Vagina (tissue), 2 donors: ENCODE measurements at places on chromosomes 4 and X.

- no peak for DNase-seq
Observed at GRCh38 chrX:3374108-3374800, 27.8 kb upstream of the MXRA5 start.

DNA sequence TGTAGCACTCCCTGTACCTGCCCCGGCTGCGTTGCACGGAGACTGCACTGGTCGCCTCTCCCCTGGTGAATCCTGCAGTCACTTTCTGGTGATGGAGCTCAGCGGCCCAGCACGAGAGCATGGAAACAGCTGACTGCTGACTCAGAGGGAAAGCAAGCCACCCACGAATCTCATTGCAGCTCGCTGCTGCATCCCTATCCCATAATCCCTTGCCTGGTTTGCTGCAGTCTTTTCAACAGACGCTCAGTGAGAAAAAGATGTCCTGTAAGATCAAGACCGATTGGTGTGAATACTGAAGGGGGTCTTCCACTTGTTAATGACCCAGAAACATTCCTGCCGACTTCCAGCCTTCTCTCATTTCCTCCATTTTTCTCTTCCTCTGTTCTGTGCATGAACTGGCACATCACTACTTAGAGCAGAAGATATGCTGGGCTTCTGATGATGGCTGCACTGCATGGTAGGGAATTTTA lies 52.9 kb downstream of the TRIM2 start:
- DNase-seq: no peak

DNA sequence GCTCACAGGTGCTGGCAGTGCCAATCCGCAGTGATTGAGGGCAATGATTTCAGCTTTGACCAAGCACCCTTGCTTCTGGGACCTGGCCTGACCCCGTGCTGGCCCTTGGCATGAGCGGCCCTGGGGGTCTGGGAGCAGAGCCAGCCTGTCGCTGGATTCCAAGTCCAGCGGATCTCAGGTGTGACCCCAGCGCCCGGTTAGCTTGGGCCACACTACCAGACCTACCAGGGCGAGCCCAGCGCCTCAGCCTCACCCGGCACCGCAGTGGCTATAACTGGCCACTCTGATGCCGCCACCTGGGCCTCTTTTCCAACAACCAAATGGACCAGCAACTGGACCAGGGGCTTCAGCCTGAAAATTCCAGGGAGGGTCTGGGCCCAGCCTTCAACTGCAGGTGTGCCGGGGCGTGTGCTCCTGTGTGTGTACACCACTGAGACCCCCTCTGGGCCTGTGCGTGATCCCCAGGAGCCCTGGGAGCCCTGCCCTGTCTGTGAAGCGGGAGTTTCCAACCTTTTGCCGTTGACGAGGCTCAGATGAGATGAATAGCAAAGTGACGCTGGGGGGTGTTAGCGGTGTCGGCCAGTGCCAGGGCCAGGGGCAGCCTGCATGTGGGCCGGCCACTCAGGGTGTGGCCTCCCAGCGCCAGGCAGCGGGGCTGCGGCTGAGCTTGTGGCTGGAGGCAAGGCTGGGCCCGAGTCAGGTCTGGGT lies 658 bp downstream of the SH3TC1 start:
- no peak for DNase-seq

GRCh38 chrX:21934414-21934813 lies 6.1 kb upstream of the SMS start:
- no peak for DNase-seq

DNA sequence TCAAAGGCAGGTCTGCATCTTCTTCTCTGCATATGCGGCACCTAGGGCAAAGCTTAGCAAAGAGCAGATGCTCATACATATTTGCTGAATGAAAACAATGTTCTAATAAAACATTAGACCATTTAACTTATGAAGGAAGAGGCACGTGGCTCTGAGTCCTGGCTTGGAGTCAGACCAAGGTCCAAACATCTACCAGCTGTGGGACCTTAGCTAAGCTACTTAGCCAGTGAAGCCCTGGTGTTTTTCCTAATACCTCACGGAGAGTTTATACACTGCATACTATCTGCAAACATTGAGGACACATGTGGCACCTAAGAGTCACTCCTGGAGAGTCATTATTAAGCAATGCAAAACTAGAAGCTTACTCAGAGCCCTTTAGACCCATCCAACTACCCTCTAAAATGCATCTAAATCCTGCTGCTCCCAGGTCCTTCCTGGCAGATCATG lies 9.0 kb downstream of the PDGFC start:
- no peak for DNase-seq

- DNase-seq: no peak
Observed at GRCh38 chr4:91600301-91600700, 703.5 kb upstream of the GRID2 start.

DNA sequence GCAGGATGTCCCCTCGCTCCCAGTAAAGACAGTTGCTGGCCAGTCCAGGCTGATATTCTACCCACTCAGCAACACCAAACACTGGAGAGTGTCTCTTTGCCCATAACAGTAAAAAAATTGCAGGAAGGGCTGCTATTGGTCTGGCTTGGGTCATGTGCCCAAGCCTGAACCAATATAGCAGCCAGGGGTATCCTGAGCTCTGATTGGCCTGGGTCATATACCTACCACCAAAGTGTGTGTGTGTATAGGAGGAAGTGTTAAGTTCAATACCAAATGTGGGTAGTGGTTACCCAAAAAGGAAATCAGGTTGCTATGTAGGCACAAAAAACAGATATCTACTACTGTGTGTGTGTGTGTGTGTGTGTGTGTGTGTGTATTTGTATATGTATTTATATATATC lies 373.2 kb downstream of the BCOR start:
- DNase-seq: no peak

DNA sequence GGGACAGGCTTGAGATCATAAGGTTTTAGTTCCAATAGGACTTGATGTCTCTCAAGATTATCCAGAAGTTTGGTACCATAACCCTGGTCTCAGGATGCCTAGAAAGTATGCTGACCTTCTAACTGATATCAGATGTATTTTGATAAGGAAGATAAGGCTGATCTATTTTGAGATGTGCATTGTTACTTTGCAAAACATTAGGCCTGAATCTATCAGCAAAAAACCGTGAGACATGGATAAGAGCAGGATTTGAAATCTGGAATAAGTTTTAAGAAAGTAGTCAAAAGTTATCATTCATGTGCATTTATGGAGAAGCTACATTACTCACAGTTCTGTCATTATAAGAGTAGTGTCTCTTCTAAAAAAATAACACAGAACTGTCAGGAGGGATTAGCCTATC lies 467.1 kb upstream of the HS3ST1 start:
- no peak for DNase-seq

- DNase-seq: no peak
Observed at GRCh38 chrX:149493567-149494562, 11.2 kb downstream of the IDS start.

DNA sequence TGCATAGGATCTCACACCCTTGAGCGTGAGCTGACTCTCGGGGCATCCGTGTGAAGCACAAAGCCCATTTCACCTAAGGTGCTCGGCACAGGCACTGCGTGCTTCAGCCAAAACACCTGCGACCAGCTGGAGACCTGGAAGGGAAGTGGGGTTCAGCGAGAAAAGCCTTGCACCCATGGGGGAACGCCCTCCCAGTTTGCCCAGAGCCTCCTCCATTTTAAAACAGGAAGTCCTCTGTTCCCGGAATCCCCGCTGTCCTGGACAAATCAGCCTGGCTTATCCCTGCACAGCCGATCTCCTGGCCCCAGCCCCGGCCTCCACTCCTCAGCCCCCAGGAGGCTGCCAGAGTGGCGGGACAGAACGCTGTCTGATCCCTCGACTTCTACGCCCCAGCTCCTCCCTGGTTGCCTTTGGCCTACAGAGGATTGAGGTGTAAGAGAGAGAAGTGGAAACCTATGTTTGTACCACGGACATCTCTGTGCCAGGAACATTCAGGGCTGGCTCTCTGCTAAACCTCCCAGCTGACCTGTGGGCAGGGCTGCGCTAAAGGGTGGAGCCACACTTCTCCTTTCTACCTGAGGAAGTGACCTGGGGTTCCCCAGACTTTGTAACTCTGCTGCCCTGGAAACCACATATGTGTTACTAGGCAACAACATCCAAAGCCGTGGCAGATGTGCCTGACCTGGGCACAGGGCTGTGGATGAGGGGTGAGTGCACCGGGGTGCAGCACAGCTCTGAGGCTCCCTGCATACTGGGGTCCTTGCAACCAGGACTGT lies 3.8 kb upstream of the C4orf50 start:
- no peak for DNase-seq

DNA sequence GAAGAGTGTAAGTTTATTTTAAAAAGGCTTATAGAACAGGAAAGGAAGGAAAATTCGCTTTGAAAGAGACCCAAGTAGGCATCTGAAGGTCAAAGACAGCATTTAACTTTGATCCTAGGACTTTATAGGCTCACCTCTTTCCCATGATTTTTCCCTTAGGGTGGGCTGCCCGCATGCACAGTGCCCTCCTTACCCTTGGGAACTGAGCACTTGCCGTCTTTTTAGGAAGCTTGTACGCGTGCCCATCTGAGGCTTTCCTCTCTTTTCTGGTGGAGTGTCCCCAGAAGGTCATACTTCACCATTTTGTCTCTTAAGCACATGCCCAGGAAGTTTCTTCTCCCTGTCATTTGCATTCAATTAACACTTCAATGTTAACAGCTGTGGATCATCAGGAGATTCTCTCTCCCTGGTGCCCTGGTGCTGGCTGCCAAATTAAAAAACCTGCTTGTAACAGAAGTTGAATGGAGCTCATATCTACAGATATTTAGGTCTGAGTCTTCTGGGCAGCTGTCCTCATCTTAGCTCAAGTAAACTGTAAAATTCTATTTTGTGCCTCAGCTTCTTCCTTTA lies 38.4 kb upstream of the IL9R start:
- no peak for DNase-seq

- no peak for DNase-seq
Observed at GRCh38 chr4:15914291-15914690, 24.2 kb downstream of the FGFBP1 start.

DNA sequence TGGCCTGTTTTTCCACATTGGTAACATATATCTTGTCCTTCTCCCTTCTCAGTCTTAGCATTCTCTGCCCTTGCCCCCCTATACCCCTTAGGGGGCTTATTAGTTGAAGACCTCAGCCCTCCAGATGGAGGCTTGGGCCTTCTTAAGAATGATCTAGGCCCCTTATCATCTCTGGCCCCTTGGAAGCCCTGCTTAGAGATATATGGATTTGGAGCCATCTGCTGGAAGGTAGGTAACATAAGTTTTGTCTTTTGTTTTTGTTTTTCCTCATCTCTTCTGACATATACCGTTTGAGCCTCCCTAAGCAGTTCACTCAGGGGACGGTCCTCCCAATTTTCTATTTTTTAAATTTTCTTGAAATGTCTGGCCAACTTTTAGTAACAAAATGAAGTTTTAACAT lies 48.3 kb upstream of the NAP1L2 start:
- no peak for DNase-seq

DNA sequence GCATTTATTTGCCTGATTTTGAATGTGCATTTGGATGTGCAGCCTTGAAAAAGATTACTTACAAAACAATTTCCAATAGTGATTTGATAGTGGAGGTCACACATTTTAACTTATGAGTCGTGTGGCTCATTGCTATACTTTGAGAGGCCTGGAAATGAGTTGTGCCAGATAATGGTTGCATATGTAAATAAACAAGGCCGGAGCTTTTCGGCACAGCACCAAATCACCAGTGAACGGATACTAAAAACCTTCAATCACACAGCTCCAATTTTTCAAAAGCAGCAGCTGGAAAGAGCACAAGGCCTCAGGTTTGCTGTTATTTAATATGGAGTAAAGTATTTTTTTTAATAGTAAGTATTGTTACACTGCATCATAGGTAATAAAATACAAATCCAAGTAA lies 57.2 kb downstream of the NPY5R start:
- DNase-seq: no peak

DNA sequence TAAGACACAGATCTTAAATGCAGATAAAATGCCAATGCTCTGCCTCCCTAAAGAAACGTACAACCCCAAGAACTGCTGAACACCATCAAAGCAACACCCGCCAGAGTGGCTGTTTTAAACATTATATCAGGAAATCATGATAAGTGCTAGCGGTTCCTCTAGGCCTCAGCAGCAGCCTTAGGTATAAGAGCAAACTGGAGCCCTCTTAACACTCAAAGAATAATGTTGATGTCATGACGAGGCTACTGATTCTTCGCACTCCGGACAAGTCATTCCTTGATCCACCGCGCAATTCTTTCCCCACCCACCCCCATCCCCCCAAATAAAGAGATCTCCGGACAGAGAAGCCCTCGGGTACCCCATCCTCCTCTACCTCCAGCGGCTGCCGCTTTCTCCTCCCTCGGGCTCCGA lies 507 bp downstream of the LIN54 start:
- DNase-seq: no peak

DNA sequence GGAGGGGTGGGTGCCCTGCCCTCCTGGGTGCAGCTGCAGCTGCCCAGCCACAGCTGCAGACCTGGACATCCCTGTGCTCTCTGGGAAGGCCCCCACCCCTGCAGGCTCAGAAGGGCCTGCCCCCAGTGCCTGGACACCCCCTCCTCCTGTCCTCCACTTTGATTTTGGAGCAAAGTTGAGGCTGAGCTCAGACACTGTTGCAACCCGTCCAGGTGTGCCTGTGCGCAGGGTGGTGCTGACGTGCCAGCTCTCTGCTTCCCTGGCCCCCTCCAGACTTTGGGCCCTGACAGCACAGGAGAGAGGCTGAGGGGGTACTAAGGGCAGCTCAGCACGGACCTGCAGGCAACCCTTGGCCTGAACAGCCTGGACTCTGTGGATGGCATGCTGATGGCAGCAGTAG lies 750.3 kb downstream of the ARAP2 start:
- DNase-seq: no peak

GRCh38 chr4:2261853-2262144 lies at the start of gene MXD4:
Gene MXD4, minus strand, starts transcription at chr4:2262109. Its CDS starts 129 bp downstream, at chr4:2261980.
- no peak for DNase-seq

GRCh38 chrX:112786076-112786475 lies 54.6 kb downstream of the AMOT start:
- no peak for DNase-seq

GRCh38 chr4:137694138-137694537 lies 161.8 kb upstream of the PCDH18 start:
- no peak for DNase-seq

GRCh38 chr4:77124576-77124975 lies 32.4 kb upstream of the CCNG2 start:
- no peak for DNase-seq

GRCh38 chr4:3708611-3709010 lies 57.6 kb upstream of the ADRA2C start:
- no peak for DNase-seq

DNA sequence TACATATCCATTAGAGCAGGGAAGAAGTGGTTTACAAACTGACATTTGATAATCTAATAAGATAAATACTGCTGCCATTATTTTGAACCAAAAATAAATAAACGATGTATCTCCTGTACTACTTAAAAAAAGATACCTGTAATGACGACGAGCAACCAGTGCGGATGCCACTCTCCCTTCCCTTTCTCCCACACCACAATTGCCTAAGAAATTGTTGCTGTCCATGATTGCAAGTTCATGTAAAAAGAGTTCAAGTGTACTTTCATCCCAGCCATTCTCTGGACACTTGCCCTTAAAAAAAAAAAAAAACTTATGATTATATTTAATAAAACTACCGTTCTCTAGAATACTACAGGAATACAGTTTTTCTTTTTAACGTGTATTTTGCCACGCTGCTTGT lies 1.4 kb downstream of the SEPSECS start:
- no peak for DNase-seq

- DNase-seq: no peak
Observed at GRCh38 chr4:86381431-86381830, 21.6 kb upstream of the MAPK10 start.
